T follicular helper cell (primary cell): ENCODE measurements at places on chromosomes 5 and 9.

DNA sequence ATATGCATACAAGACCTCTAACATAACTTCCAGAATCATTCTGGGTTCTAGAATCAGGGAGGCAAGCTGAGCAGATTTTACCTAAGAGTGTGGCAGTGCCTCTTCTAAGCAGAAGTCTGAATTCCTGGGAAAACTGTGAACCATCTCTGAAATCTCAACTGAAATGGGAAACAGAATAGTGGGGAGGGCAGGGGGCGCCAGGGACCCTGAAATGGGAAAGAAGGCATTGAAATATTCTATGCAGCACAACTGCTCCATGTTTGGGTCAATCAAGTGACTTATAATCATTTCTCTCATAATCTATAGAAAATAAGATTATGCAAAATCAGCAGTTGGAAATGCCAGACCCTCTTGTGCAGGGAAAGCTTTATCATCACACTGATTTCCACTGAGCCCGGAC lies 156.1 kb downstream of the EBF1 start:
- DNase-seq: no peak

GRCh38 chr5:51685419-51685818 lies 302.2 kb downstream of the ISL1 start:
- no peak for DNase-seq

DNA sequence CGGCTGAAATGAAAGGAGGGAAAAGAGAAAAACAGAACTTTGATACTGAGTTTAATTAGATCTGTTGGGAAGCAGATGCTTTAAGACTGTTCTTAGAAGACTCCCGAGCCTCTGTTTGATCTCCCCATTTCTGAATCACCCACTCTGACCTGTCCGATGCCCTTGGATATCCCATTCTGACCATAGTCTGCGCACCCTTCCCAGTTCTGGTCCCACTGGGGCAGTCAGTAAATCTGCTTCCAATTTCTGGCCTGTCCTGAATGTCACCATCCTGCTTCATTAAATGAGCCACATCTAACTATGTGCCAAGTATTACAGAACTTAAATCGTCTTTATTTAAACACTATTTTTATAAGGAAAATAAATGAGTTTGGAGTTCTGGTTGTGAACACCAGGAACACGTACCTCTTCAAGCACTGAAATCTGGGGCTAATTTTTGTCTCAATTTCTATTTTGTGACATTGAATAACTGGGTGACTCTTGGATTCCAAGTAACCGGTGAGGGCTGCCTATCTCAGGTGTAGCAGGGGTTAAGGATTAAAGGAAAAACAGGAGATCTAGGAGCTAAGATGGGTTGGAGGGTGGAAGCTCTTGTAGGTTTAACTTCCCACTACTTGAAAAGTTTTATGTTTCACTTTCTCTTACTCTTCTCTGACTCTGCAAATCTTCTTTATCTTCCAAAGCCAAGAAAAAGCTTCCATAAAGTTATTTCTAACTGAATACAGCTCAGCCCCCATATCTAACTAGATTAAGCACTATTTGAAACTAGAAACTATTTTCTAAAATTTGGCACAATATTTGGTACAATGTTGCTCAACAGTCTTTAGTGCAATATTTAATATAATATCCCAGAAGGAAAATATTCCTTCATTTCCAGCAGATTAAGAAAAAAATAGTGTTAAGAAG lies 40.1 kb downstream of the ALDH1A1 start:
- DNase-seq: no peak

DNA sequence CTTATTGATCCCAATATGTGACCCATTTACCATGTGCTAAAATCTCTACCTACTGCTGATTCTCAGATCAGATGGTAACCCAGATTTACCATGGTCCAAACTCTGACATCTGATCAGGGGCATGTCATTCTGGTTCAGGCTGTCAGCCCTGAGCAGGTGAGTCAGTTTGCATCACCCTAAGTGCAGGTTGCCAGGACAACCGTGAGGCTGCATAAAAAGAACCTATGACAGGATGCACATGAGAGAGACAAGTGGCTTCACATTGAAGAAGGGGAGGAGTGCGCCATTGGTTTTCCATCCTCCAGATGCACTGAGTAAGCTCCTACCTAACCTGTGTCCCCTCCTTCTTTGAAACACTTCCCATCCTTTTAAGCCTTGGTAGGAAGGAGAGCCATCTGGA lies 801 bp upstream of the PRSS3 start:
- DNase-seq: no peak

DNA sequence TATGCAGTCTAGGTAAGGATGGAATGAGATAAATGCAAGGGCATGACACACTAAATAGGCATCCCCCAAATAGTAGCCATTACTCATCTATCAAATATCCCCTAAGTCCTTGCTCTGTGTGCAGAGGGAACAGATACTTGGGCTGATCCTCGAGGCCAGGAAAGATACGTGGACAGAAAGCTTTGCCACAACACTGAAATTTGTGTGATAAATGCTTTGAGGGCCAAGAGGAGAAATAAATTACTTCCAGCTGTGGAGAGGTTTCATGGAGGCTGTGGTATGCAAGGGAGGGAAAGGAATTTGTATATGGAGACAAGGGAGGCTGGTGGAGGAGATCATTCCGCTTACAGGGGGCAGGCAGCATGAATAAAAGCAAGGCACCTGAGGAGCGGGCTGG lies 18.5 kb downstream of the ATOX1 start:
- no peak for DNase-seq

- no peak for DNase-seq
Measured at GRCh38 chr9:125611121-125611765, 95.8 kb downstream of the MAPKAP1 start.

- no peak for DNase-seq
Measured at GRCh38 chr5:54705994-54706653, 188.6 kb downstream of the SNX18 start.

GRCh38 chr5:91441082-91441481 lies 58.0 kb upstream of the ARRDC3 start:
- no peak for DNase-seq

- no peak for DNase-seq
Measured at GRCh38 chr5:666816-667498, 26.2 kb downstream of the TPPP start.

- DNase-seq: no peak
Measured at GRCh38 chr9:104256031-104256695, 162.1 kb downstream of the SMC2 start.

GRCh38 chr5:115977096-115977495 lies 14.8 kb downstream of the LVRN start:
- no peak for DNase-seq

DNA sequence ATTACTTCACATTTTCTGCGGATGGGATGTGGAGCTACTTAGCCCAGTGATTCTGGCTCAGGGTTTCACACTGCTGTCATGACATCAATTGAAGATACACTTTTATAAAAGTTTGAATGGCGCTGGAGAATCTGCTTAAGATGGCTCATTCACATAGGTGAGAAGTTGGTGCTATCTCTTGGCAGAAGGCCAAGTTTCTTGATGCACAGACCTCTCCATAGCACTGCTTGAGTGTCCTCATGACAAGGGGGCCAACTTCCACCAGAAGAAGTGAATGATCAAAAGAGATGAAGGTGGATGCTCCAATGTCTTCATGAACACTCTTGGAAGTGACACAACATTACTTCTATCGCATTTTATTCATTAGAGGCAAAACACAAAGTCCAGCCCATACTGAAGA lies 403.7 kb upstream of the CCNG1 start:
- DNase-seq: no peak

DNA sequence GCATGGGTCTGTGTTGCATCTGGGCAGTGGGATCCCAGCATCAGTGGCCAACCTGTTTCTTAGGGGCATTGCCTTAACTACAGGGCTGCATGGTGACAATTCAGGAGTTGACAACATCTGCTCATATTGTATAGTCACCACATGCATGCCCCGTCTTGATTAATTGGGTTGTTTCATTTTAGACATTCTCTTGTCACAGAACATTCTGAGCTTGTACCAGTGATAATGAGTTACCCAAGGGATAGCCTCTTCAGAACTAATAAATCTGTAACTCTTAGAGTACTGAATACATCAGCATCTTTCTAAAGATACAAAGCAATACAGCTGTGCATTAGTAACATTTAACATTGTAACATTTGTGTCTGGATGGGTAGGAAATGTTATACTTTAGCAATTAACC lies 426.5 kb upstream of the CD180 start:
- DNase-seq: no peak

DNA sequence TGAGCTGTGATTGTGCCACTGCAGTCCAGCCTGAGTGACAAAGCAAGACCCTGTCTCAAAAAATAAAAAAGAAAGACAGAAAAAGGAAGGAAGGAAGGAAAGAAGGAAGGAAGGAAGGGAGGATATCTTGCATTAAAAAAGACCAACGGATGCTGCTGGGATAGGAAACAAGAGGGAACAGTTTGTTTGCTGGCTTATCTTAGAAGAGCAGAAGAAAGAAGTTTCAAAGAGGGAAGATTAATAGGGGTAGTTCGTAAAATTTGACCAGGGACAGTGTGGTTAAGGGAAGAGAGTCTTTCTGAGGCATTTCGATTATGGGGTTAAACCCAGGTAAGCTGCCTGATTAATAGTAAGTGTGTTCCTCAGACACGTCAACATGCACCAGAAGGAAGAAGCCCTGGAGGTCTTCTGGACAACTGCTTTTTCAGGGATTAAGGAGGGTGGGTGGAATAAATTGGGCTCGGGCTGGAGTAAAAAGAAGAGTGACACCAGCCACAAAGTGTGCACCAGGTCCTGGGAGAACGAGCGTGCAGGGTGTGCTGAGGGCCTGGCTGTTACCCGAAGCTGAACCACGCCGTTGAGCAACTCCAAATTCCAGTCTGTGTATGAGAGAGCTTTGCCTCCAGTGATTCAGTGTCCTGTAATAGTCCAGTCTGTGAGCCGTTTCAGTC lies 24.8 kb downstream of the FYB1 start:
- no peak for DNase-seq

- DNase-seq: no peak
Measured at GRCh38 chr5:4947893-4948536, 192.1 kb upstream of the ADAMTS16 start.

DNA sequence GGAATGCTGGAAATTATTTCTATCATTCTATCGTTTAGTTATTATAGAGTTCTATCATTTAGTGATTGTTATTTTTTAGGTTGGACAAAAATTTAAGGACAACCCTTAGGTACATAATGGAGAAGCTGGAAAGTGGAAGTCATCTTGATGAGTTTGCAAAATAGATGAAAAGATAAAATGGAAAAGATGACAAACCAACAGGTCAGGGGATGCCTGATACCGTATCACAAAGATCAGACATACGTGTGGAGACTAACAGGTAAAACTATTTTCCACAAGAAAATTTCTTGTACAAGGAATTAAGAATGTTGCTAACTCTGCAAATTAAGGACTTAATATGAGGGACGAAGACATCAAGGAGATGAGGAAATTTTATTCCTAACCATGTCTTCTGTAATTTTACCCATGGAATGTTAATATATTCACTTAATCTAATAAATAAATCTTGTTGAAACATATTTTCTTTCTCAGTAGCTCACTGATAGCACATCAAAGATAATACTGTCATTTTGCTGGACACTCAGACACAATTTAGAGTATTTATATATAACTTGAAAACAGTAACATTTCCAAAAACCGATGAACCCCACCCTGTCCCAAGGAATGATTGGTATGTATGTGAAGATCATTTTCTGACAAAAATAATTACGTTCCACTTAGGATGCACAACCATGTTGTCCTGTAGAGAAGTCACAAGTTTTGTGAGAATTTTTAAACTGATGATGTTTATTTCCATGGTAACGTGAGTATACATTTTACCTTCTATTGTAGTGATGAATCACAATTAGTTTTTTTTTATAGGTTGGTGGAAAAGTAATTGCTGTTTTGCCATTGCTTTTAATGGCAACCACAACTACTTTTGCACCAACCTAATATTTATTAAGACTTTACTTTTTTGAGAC lies 2.6 kb downstream of the LURAP1L start:
- no peak for DNase-seq

DNA sequence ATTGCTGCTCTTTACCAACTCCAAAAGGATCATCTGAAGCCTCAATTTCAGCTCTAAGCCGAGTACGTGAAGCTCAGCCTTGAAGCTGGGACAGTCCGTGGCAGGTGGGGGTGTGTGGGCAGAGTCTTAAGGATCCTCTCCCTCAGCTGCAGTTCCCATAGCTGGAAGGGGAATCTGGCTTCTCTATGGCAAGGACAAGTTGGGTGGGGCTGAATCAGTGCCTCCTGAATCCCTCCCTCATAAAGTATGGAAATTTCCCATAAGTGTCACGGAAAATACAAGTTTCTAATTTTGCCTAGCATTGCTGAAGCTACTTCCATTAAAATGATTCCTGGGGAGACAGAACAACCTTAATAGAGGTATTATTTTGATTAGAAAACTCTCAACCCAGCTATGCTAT lies 47.9 kb upstream of the SMIM32 start:
- no peak for DNase-seq

DNA sequence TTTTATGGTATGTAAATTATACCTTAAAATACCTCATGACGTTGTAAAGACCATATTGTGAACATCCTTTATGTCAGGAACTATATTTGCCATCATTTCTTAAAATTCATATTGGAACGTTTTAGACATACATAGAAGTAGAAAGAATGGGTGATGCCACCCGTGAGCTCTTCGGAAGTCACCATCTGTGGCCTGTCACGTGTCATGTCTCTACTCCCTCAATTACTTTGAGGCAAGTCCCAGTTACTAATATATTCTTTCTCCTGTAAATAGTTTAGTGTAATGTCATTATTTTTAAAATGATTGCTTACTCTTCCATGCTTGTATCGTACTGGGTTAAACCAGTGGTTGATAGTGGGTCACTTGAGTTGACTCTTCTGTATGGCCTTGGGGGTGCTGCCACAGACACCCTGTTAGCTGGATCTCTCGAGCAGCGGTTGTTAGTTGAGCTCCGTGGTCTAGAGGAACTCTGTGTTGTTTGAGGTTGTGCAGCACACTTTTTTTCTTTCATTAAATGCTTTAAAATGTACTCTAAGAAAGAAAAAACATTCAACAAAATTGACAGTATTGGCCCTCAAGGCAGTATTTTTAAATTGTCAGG lies 66.2 kb downstream of the TRIO start:
- DNase-seq: no peak

DNA sequence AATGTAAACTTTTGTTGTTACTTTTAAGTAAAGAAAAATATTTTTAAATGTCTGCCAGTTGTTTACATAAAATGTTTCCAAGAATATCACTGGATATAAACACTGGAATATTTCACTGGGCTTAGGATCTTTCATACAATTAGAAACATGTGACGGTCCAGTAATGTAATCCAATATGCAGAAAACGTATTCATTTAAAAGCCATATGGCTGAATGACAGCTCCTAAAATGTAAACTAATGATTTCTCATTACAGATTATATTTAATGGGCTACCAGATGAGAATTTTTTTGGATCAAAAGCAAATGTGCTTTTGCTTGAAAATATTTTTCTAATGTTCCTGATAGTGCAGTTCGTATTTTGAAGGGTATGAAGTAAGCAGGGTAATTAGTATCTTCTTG lies 124.3 kb downstream of the TTC39B start:
- no peak for DNase-seq
